ENCODE measurements at places on chromosomes 4 and X. TPM values are rescaled to one million over a fixed set of nuclear protein-coding genes. Genes with fewer than 3 reads are reported as not detected.

The CT45A10 gene
- total RNA-seq = not detected

The IQCM gene
- not detected for total RNA-seq

The MAGEH1 gene
- total RNA-seq = 15.8 TPM

The PCDH7 gene
- 10.8 TPM for total RNA-seq

The HOPX gene
- total RNA-seq = not detected

The TLR1 gene
- 0.07 TPM for total RNA-seq

The LRCH2 gene
- 8.6 TPM for total RNA-seq

The MAGED4 gene
- 22.2 TPM for total RNA-seq

The OCIAD2 gene
- total RNA-seq = 40.6 TPM

The F8A2 gene
- total RNA-seq = not detected

The FGF5 gene
- total RNA-seq = not detected

The MAGEA10 gene
- total RNA-seq = not detected

The HTN3 gene
- total RNA-seq = not detected

The MSX1 gene
- total RNA-seq = not detected

GRCh38 chrX:18210470-18210869 lies 10.2 kb downstream of the BEND2 start:
- H3K36me3 ChIP-seq = no peaks in the 10 kb centered on the region
- no peak overlapping the region for H3K4me3 ChIP-seq
- no peaks in the 10 kb centered on the region for H3K4me1 ChIP-seq
- DNase-seq = peak; percentile 26

DNA sequence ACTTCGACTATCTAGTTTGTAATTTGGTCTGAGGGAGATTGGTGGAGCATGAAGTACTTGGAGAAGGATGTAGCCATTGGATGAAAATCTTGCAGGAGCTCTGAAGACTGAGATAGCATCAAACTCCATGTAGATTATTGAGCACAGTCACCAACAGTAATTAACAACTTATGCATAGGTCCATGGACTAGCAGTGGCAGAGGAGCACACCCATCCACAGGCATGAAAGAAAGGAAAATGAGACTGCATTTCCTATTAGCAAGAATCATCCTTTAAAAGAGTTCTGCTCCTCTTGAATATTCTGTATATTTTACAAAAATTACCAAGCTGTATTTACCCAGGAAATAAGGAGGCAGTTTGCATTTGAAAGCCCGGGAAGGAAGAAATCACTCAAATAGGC lies 529.4 kb upstream of the ACTRT1 start:
- no peak overlapping the region for H3K4me3 ChIP-seq
- H3K36me3 ChIP-seq = no peaks in the 10 kb centered on the region
- no peaks in the 10 kb centered on the region for H3K27me3 ChIP-seq
- DNase-seq = no peak

DNA sequence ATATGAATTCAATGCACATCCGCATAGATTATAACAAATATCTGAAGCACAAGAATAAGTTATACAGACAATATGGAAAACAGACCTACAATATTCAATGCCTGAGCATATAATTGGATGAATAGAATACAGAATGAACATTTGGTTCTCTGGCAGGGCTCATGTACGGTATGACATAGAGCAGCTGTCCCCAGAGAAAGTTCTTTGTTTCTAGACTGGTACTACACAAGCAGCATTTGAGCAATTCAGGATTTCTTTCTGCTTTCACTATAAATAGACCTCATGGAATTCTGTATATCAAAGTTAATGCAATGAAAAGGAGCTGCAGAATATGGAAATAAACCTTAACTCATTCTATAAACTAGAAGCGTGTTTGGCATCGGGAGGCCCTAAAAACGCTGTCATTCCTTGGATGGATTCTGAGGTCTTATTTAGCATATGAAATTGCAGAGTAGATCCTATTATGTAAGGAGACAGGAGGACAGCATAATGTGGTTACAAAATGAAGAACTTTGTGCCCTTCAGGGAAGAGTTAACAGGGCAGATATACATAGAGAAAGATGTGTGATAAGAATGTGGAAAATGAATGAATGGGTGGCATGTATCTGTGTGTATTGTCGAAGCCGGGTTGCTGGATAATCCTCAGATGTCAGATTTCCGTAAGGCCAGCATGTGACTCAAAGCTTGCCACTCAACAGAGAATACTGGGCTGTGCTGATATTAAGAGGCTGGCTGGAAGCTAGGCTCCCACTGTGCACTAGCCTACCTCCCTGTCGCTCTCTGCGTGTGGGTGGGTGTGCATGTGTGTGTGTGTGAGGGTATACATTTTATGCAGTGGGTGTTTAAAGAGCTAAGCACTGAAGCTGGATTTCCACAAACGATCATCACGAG lies 103.3 kb upstream of the SLC4A4 start:
- H3K27ac ChIP-seq = no peak overlapping the region
- H3K36me3 ChIP-seq = no peaks in the 10 kb centered on the region
- DNase-seq = no peak
- peaks cover 13% of the 10 kb centered on the region for H3K4me1 ChIP-seq
- H3K27me3 ChIP-seq = no peaks in the 10 kb centered on the region
- no peak overlapping the region for H3K4me3 ChIP-seq

GRCh38 chr4:185774845-185775680 lies 36.9 kb downstream of the SORBS2 start:
- DNase-seq = peak; percentile 28
- no peaks in the 10 kb centered on the region for H3K36me3 ChIP-seq
- H3K4me1 ChIP-seq = peaks cover 45% of the 10 kb centered on the region

GRCh38 chr4:78362310-78362709 lies 189.3 kb upstream of the ANXA3 start:
- peaks cover 39% of the 10 kb centered on the region for H3K4me1 ChIP-seq
- DNase-seq = peak; percentile 22
- H3K4me3 ChIP-seq = no peak overlapping the region

DNA sequence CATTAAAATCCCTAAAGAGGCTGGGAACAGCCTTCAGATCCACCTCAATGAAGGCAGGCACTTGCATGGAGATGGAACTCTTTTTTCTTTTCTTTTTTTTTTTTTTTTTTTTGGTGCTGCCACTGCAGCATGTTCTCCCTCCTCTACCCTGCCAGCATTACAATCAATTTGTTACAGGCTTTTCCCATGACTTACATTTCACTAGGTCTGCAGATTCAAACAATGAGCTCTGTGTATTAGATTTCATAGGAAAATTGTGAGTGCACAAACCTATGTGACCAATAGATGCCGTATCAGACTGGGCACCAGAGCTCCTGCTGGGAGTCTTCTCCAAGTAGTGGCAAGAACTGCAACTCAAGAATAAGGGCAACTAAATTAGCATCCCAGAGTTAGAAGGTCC lies 63.8 kb upstream of the GABRQ start:
- no peak overlapping the region for H3K27ac ChIP-seq
- no peak for DNase-seq

DNA sequence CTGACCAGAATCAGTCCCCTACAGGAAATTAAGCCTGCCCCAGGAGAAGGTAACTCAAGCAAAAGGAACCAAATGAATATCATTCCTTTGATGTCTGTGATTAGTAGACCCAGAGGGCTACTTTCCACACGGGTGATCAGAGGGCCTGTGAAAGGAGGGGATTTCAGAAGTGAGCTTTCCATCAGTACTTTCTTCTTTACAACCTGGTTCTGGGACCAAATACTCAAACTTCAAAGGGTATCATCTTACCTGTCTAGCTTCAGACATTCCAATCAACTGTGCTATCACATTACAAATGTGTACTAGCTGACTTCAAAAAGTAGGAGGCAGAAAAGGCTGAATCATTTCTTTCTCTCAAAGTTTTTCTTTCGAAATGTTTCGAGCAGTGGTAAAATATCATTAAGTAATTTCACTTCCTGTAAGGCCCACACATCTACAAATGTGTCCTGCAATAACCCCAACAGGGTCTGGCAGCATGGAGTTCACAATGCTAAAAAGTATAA lies 23.9 kb downstream of the ACSL4 start:
- no peak overlapping the region for H3K4me3 ChIP-seq
- no peaks in the 10 kb centered on the region for H3K27me3 ChIP-seq
- H3K4me1 ChIP-seq = no peaks in the 10 kb centered on the region
- H3K36me3 ChIP-seq = no peaks in the 10 kb centered on the region

DNA sequence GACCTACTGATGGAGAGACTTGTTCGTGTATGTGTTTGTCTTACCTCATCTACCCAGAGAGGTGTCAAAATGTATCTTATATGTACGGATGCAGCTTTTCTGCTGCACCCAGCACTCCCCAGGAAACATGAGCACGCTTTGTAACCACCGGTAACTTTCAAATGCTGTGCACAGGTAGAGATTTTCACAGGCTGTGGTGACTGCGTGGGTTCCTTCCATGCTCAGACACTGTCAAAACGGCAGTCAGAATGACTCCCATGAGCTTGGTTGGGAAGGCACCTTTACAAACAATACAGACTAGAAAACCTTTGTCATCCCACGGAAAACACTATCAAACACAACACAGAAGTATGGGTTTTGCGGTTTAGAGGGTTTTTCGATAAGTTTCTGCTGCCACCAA lies 28.2 kb downstream of the F11 start:
- no peak overlapping the region for H3K4me3 ChIP-seq
- no peaks in the 10 kb centered on the region for H3K36me3 ChIP-seq

GRCh38 chr4:140105436-140105835 lies 48.5 kb downstream of the MAML3 start:
- H3K27me3 ChIP-seq = no peaks in the 10 kb centered on the region
- no peak overlapping the region for H3K27ac ChIP-seq
- no peaks in the 10 kb centered on the region for H3K4me1 ChIP-seq
- no peaks in the 10 kb centered on the region for H3K36me3 ChIP-seq

- peaks cover 3% of the 10 kb centered on the region for H3K4me1 ChIP-seq
- H3K36me3 ChIP-seq = no peaks in the 10 kb centered on the region
- DNase-seq = peak; percentile 65
- H3K27ac ChIP-seq = 0 out of 2 replicates have a peak overlapping the region, but pooled peaks have one; percentile 69
- no peaks in the 10 kb centered on the region for H3K27me3 ChIP-seq
Observed at GRCh38 chrX:51860679-51861078, 32.7 kb upstream of the MAGED1 start.

- H3K36me3 ChIP-seq = no peaks in the 10 kb centered on the region
- no peak overlapping the region for H3K4me3 ChIP-seq
- no peak for DNase-seq
- H3K4me1 ChIP-seq = peaks cover 3% of the 10 kb centered on the region
- no peak overlapping the region for H3K27ac ChIP-seq
- no peaks in the 10 kb centered on the region for H3K27me3 ChIP-seq
Observed at GRCh38 chr4:55503169-55503568, 43.5 kb downstream of the CLOCK start.

GRCh38 chr4:164136180-164136616 lies 617.7 kb upstream of the SMIM31 start:
- DNase-seq = no peak
- H3K27me3 ChIP-seq = no peaks in the 10 kb centered on the region
- no peaks in the 10 kb centered on the region for H3K36me3 ChIP-seq

DNA sequence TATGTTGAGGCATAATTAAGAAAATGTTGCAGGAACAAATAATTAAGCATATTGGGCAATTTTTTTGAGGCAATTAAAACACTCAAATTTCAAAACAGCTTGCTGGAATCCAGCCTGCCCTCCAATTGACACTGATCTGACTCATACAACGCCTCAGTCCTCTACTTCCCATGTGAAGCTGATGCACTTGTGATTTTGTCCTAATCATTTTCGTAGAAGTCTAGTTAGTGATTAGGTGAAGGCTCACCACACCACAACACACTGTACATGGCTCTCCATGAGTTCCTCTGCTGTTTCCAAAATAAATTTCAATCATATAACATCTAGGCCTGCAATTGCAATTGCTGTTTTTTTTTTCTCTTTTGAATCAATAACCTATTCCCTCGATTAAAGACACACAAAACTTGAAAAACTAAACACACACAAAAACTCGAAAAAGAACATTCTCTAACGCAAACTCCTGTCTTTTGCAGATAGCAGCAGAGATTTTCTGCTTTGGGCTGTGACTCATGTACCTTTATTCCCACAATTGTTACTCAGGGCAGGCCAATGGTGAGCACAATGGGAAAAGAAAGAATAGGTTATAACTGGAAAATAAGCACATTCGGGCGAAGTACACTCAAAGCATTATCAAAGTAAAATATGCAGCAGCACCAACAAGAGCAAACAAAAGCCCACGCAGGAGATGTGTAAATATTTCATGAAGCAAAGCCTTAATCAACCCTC lies 1.7 kb downstream of the GPRIN3 start:
- no peaks in the 10 kb centered on the region for H3K36me3 ChIP-seq
- no peak overlapping the region for H3K27ac ChIP-seq
- no peak for DNase-seq
- no peak overlapping the region for H3K4me3 ChIP-seq

GRCh38 chr4:169207436-169208089 lies 63.2 kb downstream of the SH3RF1 start:
- DNase-seq = no peak
- no peaks in the 10 kb centered on the region for H3K27me3 ChIP-seq
- H3K27ac ChIP-seq = no peak overlapping the region
- no peak overlapping the region for H3K4me3 ChIP-seq

DNA sequence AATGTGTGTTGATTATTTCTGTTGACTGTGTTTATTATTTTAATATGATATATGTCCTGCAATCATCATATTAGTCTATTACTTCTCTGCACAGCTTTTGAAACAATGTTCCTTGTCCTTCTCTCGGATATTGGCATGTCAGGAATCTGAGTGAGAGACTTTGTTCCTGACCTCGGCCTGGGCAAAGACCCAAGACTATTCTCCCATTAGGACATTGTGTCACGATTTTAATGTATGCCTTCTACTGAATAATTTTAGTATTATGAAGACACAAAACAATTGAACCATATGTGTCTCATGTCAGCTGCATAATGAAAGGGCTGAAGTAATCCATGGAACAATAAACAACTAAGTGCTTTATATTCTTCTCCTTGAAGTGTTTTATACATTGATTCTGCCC lies 580.8 kb upstream of the TENM3 start:
- H3K27me3 ChIP-seq = no peaks in the 10 kb centered on the region
- DNase-seq = no peak
- H3K36me3 ChIP-seq = no peaks in the 10 kb centered on the region
- H3K27ac ChIP-seq = no peak overlapping the region
- no peaks in the 10 kb centered on the region for H3K4me1 ChIP-seq

DNA sequence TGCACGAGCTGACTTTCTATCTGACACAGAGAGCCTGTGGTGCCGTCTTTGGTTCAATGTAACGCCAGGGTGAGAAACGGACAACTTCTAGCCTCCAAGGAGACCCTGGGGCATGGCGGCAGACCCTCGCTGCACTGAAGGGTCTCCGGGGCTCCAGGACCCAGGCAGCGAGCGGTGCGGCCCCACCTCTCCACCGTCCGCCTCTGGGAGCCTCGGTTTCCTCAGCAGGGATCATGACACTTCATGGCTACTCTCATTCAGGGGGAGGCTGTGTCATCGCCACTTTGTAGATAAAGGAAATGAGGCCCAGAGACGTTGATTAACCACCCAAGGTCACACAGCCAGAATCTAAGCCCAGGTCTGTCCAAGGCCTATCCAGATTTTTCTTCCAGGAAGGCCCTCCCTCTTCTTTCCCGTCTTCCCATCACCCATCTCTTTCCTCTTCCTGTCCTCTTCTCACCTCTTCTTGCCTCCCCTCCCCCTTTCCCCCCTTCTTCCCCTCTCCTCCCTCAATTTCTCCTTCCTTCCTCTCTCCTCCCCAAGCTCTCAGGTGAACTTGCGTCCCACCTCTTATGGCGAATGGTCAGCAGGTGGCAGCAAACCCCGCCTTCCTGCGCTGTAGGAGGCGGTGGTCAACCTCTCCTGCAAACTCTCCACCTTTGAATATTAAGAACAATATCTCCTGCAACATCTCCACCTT lies 69.3 kb upstream of the HMX1 start:
- no peak overlapping the region for H3K27ac ChIP-seq
- peak; percentile 73 for DNase-seq
- H3K4me3 ChIP-seq = no peak overlapping the region
- peaks cover 7% of the 10 kb centered on the region for H3K4me1 ChIP-seq
- no peaks in the 10 kb centered on the region for H3K36me3 ChIP-seq
- H3K27me3 ChIP-seq = no peaks in the 10 kb centered on the region

Data from GM23338 (cell line).